Activated T-helper 1 cell treated with Interleukin-2 at 50 U/mL for 16 hours (primary cell): ENCODE measurements at places on chromosomes 7 and 10.

DNA sequence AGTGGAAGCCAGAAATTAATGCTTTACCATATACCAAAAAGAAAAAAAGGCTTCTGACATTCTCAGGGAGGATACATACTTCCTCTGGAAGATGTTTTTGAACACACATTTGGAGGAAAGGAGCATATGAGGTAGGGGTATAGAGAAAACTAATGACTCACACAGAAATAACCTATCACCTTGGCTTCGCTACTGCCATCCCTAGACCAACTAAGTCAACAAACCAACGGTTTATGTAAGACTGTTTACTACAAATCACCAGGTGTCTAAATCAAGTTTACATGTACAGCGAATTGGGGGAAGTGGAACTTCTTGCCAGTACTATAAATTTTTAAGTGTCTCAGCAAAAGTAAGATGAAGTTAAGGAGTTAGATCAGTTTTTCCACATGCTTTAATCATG lies 96.9 kb downstream of the NT5C2 start:
- DNase-seq, result no peak

- no peak for DNase-seq
Observed at GRCh38 chr10:17059197-17059688, 70.4 kb downstream of the CUBN start.

- no peak for DNase-seq
Observed at GRCh38 chr10:48516911-48517310, 88.0 kb downstream of the ARHGAP22 start.

GRCh38 chr10:63392224-63392623 lies 73.6 kb downstream of the JMJD1C start:
- DNase-seq, result no peak

DNA sequence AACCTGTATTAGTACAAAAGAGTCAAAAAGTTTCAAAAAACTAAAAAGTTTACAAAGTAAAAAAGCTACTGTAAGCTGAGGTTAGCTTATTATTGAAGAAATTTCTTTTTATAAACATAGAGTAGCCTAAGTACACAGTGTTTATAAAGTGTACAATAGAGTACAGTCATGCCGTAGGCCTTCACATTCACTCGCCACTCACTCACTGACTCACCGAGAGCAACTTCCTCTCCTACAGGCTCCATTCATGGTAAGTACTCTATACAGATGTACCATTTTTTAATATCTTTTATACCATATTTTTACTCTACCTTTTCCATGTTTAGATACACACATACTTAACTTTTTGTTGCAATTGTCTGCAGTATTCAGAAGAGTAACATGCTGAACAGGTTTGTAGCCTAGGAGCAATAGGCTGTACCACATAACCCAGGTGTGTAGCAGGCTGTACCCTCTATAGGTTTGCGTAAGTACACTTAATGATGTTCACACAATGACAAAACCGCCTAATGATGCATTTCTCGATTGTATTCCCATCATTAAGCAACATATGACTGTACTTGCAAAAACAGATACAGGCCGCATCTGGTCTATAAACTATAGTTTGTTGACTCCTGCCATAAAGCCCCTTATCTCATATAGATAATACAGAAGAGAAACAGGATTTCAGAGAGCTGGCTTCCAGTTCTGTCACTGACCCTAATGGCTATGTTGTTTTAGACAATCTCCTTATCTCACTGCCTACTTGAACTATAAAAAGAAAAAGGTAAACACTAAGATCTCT lies 438.8 kb downstream of the HTR7 start:
- DNase-seq, result no peak

DNA sequence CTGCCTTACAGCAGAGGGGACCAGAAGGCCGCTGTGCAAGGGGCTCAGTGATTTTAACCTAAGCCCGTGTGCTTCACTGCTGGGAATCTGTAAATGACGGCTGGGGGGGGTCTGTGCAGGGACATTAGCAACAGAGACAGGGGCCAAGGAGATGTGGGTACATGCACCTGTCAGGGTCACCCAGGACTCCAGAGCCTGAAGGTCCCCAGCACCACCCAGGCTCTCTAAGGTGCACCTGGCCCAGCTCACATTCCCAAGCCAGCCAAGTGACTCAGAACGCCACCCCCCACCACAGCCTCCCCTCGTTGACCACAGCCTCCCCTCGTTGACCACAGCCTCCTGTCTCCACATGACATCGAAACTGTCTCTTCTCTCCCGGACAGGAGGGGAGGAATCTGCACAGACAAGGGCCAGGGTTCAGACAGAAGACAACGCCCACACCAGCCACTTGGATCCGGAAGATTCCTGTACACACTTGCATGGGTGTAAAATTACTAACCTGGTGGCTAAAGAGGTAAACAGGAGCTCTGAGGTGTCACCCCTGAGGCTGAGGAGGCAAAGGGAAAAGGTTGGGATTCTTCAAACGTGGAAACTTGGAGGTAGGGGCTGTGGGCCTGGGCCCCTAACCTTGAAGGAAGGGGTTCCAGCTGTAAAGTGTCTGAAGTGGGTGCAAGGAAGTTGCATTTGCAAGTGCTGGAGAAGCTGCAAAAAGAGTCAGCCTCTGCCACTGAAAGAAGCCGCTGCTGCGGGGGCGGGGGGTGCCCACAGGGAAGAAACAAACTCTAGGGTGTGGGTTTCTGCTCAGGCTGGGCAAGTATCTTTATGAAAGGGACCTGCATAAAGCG lies 27.0 kb downstream of the CALML3 start:
- DNase-seq, result no peak

DNA sequence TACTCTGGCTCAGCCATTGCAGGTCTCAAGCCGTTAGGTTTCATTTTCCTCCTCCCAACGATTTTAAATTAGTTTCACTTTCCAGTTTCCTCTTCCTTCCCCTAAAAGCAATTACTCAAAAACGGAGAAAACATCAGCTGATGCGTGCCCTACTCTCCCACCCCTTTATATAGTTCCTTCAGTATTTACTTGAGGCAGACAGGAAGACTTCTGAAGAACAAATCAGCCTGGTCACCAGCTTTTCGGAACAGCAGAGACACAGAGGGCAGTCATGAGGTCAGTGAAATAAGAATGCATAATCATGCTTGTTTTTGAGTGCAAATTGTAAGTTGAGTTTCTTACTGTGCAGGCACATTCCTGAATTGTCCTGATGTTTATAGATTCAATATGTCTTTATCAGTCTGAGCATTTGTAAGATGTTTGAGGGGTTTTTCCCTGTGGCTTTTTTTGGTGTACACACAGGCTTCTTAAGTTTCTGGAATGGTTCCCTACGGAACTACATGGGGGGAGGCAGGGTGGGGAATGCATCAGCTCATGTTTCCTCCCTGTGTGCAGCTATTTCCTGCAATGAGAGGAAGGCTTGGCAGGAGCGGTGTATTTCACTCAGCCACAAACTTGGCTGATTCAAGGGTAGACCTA lies at the start of gene IFIT3:
TSS of gene IFIT3 (plus strand) at position 195 of the 639 bp plus-strand sequence. CDS start at position 272, 77 bp downstream.
- no peak for DNase-seq

- DNase-seq, result no peak
Observed at GRCh38 chr7:84497873-84498272, 303.3 kb upstream of the SEMA3A start.

DNA sequence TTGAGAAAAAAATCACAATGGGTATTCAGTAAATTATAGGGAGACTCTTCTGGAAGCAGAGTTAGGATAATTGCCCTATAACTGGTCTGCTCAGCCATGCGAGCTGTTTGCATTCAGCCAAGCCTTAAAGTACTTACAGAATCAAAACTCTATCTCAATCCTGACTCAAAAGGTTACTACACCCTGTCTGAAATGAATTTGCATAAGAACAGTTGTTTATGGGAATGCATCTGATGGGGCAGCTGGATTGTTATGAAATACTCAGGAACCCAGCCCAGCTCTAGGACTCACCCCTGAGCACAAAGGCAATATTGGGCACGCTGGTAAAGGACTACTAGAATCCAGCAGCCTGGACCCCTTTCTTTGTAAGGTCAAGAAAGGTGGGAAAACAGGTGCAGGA lies 38.8 kb downstream of the AKR1B15 start:
- DNase-seq, result no peak

GRCh38 chr7:106915873-106916272 lies 50.8 kb downstream of the PIK3CG start:
- no peak for DNase-seq

DNA sequence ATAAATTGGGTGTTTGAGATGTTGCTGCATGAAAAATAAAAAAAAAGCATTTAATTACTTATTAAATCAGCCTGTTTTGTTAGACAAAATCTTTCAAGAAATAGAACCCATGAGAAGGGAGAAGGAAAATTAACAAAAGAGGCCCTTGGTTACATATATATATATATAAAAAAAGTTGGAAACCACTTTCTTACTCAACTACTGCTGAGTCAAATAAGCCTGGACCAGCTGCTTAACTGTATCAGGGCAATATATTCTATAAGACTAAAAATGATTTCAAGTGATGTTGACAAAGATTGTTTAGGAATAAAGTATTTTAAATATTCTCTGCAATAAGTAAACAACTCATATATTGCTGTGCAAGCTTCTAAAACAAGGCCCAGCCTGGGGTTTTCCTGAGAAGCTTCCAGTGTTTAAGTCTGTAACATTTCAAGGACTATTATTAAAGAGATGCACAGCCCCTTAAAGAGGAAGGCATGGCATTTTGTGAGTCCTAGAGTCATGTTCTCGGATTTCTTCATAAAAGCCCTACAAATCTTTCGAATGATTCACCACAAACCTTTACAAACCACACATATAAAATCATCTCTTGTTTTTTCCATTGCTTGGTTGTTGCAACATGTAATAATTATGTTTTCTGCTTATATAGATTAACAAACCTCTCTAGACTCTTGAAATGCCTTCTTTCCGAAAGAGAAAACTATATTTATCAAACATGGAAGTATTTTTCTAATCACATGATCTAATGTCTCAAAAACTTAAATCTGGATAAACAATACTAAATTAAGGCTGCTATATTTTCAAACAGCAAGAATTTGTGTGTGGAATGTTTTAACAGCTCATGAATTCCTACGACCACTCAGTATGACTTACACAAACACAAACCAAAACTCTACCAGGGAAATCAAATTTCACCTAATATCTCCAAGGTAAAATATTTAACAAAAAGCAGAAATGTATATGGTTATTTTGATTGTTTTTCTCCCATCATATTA lies 14.3 kb downstream of the JAZF1 start:
- no peak for DNase-seq

- DNase-seq, result no peak
Observed at GRCh38 chr7:112868609-112869008, 78.4 kb upstream of the TMEM168 start.

DNA sequence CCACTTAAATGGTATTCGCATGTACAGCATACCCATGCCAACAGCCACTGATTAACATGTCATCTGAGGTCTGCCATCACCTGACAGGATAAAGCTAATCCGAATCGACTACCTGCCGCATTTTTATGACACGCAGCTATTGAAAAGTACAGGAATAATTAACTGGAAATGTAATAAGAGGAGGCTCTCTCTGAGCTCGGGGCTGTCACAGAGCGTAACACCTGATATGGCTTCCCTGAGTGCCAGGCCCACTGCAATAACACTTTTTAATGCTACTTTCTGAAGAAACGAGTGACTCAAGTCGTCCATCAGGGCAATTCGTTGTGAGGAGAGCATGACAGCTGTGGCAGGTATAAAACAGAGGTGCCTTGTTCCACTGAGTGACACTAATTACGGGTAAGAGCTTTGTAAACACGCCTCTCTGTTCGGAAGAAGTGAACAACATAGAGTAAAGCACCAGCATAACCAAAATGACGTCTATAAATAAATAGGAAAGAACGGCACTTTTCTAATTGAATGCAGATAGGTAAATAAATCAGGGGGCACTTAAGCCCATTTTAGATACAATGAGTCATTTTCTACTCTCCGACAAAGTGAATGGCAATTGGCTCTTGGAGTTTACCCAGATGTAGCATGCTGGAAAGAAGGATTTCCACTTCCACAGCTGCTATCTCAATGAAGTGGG lies 56.5 kb upstream of the CREB5 start:
- no peak for DNase-seq

- no peak for DNase-seq
Observed at GRCh38 chr10:125738206-125738605, 18.7 kb downstream of the EDRF1 start.

GRCh38 chr7:83708531-83708930 lies 59.6 kb upstream of the SEMA3E start:
- DNase-seq, result no peak

GRCh38 chr7:39269034-39269433 lies 291.3 kb downstream of the POU6F2 start:
- DNase-seq, result no peak

DNA sequence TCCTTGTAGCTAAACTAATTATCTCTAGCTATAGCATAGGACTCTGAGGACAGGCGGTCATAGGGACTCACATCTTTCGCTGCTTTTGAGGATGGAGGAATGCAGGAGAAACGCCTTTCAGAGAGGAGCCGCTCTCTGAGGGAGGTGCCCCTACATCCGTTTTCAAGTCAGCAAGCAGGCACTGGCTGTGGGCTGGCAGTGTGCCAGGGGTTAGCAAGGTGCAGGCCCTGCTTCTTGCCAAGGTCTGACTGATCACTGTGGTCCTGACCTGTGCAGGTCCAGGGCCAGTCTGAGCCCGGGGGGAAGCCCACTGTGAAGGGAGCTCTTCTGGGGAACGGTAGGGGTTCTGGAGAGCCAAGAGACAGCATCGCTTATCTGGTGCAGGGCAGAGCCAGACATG lies 89.4 kb downstream of the SH3PXD2A start:
- DNase-seq, result peak; percentile 76

GRCh38 chr7:1915956-1916600 lies 246.0 kb downstream of the ELFN1 start:
- DNase-seq, result no peak

- DNase-seq, result no peak
Observed at GRCh38 chr7:33142585-33142984, 13.2 kb downstream of the BBS9 start.

- DNase-seq, result no peak
Observed at GRCh38 chr7:506391-506831, 13.2 kb downstream of the PDGFA start.

- DNase-seq, result no peak
Observed at GRCh38 chr7:135714534-135715009, 13.4 kb downstream of the SLC13A4 start.

DNA sequence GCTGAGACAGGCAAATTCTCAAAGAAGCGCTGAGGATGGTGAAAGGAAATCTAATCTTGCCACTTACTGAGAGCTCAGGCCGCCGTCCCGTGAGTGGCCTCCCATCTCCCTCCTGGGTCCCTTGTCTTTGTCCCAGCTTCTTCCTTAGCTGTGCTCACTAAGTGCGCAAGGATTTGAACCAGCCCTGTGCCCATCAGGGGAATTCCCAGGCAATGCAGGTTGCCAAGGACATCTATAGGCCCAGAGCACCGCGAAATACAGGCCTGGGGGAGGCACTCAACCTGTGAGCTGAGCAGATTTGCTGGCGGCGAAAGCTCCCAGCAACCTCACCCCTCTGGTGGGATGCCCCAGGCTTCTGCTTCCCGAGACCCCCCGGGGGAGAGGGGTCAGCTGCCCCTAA lies 64.8 kb downstream of the OAT start:
- no peak for DNase-seq
